Effector CD4-positive, alpha-beta T cell (primary cell): ENCODE measurements at places on chromosomes 2 and 18.

DNA sequence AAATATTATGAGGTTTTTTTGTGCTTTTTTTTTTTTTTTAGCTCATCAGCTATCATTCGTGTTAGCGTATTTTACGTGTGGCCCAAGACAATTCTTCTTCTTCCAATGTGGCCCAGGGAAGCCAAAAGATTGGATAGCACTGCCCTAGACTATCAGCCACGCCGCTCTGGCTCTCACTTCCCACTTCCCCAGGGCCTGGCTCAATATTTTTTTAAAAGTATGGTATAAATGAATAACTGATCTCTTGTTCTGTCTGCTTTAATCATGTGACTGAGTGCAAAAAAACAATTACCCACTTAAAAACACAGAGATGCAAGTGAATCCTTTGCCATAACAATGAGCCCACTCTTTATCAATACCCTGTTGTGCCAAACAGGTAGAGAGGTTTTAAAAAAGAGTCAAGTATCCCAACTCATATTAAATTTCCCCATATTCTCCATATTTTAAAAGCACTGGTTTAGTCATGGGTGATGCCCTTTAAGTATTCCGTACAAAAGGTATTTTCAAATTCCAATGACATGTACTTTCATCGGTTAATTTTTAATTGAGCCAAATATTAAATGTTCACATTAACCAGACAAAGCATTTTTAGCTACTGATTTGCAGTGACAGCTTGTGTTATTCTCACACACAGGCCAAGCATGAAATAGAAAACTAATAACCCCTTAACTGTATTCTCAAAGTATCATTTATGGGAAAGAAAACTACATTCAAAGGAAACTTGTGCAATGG, 12.6 kb downstream of the BCL2 start:
- DNase-seq: no peak

GRCh38 chr2:105324732-105325131, 4.8 kb downstream of the TGFBRAP1 start:
- no peak for DNase-seq

DNA sequence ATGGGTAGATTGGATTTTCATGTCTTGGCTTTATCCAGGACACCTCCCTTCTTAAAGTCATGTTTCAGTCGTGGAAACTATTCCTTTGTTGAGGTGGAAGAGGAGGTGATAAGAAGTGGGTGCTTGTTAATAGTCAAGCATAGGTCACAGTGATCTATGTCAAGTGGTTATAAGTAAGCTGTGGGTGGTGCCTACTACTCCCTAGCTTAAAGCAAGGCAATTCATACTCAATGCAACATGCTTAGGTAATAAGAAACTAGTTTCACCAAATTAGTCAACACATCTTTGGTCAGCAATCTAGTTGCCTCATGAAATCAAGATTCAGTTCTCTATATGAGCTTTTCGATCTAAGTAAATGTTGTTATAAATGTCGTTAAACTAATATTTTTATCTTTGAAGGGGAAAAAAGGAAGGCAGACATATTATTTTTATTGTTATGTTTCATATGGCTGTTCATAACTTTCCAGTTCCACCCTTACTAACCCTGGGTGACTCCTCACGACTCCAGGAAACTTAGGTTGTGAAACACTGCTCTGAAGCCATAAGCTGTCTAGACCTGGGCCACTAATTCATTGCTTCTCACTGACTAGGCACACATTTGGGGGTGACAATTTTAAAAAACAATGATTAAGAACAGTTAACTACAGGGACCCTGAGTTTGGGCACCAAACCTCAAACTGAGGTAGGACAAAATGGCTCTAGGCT, 5.8 kb upstream of the ABCB11 start:
- no peak for DNase-seq

- no peak for DNase-seq
Measured at GRCh38 chr2:44325897-44326296, 35.4 kb downstream of the PREPL start.
